ENCODE measurements at places on chromosomes 6 and 20. TPM values are rescaled to one million over a fixed set of nuclear protein-coding genes. Genes with fewer than 3 reads are reported as not detected.
A peak's percentile ranks its signal among the peaks of the same experiment; 100 is the strongest.

Gene APOM
- total RNA-seq = 15.8 TPM

Gene PRSS16
- 16.5 TPM for total RNA-seq

Gene TNNC2
- total RNA-seq = not detected

Gene KHDRBS2
- not detected for total RNA-seq

Gene FLRT3
- 107 TPM for total RNA-seq

Gene KHDC1L
- total RNA-seq = not detected

Gene ATAT1
- 17.9 TPM for total RNA-seq

Gene TULP4
- total RNA-seq = 126 TPM

Gene AVP
- not detected for total RNA-seq

Gene NT5E
- 1.5 TPM for total RNA-seq

Gene NCOA6
- total RNA-seq = 65.1 TPM

DNA sequence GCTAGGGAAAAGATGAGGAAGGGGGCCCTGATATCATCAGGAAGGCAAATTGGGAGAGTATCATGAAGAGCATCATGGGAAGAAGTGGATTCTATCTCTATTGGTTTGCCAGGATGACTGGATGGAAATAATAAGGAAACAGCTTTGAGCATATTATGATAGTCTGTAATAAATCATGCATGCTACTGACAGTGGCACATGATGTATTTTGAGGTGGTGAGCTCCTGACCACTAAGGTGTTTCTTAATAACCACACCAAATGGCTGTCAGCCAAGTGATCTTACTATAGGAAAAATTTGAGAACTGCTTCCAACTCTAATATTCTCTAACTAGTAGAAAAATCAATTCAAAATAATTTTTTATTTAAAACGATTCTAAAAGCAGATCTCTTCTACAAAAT is 548.4 kb upstream of the JAG1 start:
- no peak overlapping the region for H3K4me3 ChIP-seq
- no peak for DNase-seq
- H3K36me3 ChIP-seq = no peaks in the 10 kb centered on the region
- H3K4me1 ChIP-seq = peaks cover 20% of the 10 kb centered on the region
- H3K27me3 ChIP-seq = no peaks in the 10 kb centered on the region

DNA sequence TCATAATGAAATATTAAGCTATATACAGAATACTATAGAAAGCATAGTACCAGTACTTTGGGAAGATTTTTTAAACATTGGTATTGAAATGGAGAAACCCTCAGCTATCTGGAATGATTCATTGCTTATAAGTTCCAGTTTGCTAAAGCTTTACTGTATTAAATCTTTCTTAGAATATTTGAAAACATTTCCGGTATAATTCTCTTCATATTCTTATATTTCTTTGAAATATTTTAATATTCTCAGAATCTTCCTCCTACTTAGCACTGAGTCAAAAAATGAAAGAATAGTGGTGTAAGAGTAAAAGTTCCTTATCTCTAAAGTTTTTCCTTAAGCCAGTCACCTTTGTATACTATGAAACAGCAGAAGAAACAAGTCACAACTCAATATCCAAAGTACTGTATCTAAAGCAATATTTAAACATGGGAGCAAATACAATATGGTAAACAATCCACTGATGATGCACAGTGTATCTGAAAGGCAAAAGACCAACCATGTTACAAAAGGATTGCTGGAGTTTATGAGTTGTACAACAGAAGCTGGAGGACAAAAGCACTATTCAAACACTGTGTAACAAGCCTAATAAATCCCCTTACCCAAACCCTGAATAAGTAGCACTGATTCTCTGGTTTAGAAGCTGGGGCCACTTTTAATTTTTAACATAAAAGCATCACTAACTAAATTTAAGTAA is 102.1 kb downstream of the PRDM1 start:
- H3K27me3 ChIP-seq = no peaks in the 10 kb centered on the region
- no peak overlapping the region for H3K27ac ChIP-seq
- H3K4me3 ChIP-seq = no peak overlapping the region
- no peaks in the 10 kb centered on the region for H3K4me1 ChIP-seq
- DNase-seq = no peak

- H3K36me3 ChIP-seq = no peaks in the 10 kb centered on the region
- no peak for DNase-seq
- H3K4me3 ChIP-seq = no peak overlapping the region
Measured at GRCh38 chr20:45863543-45864470, 6.4 kb downstream of the ZSWIM3 start.

DNA sequence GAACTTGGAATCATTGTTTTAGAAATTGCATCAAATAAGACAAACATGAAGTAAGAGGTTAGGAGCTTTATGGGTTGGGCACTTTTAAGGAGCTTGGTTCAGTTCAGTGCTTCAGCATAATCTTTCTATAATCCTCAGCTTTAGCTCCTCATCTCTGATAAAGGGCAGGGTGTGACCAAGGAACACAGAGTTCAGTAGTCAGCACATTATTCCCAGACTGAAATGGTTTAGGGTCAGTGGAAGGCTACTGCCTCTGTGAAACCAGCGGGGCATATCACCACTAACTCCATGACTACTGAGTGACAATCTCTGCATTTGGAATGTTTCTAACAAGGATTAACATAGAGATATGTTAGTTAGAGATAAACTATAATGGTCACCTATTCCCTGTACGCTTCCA is 36.9 kb downstream of the CRYBG1 start:
- DNase-seq = no peak
- no peaks in the 10 kb centered on the region for H3K36me3 ChIP-seq
- no peaks in the 10 kb centered on the region for H3K27me3 ChIP-seq

- H3K4me1 ChIP-seq = no peaks in the 10 kb centered on the region
- no peaks in the 10 kb centered on the region for H3K27me3 ChIP-seq
- DNase-seq = no peak
- no peak overlapping the region for H3K4me3 ChIP-seq
- H3K27ac ChIP-seq = no peak overlapping the region
- no peaks in the 10 kb centered on the region for H3K36me3 ChIP-seq
Measured at GRCh38 chr6:160430751-160431150, 82.6 kb downstream of the SLC22A3 start.

DNA sequence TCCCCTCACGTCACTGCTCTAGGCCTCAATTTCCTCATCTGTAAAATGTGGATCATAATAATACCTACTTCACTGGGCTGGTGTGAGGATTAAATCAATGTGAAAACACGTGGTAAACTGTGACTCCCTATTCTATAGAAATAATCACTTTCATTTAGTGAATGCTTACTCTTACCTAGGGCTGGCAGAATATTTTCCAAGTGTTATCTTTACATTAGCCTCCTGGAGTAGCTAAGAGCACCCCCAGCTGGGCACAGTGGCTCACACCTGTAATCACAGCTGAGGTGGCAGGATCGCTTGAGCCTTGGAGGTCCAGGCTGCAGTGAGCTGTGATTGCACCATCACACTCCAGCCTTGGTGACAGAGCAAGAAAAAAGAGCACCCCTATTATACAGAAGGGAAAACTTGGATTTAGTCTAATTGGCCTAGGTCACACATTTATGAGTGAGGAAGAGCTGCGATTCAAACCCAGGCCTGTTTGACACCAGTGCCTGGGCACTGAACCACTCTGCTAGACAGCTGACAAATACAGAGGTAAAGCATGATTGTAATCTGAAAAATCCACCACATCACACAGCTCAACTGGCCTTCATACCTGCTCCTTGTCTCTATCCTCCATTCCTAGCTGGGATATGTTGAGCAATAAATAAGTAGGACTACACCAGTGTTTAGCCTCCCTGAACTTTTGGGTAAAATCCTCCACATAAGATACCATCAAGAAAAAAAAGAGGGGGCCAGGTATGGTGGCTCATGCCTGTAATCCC is 1.4 kb upstream of the SNTA1 start:
- H3K36me3 ChIP-seq = no peaks in the 10 kb centered on the region
- H3K27ac ChIP-seq = no peak overlapping the region
- H3K4me1 ChIP-seq = peaks cover 22% of the 10 kb centered on the region
- H3K4me3 ChIP-seq = peak overlapping the region; percentile 72
- no peaks in the 10 kb centered on the region for H3K27me3 ChIP-seq

DNA sequence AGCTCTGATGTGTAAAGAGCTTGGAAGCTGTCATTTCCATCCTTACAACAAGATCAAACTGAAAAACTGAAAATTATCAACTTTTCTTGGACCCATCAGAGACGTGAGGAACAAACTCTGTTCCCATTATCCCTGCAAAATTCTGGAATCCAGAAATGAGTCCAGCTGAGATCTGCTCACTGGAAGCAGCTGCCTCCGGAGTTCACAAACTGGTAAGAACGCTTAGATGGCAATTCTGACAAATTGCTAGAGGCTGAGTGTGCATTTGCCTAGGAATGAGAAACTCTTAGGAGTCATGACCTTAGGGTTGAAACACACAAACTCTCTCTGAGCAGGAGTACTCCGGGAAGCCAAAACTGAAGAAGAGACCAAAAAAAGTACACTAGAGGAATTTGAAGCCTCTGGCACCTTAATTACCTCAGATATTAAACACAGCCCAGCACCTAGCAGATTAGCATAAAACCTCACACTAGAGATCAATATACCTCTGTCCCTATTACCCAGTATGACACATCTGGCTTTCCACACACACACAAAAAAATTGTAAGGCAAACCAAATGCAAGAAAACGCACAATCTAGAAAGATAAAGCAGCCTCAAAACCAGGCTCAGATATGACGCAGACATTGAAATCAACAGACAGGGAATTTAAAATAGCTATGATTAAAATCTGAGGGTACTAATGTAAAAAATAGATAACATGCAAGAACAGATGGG is 233.5 kb upstream of the SGK1 start:
- no peak overlapping the region for H3K27ac ChIP-seq
- no peaks in the 10 kb centered on the region for H3K36me3 ChIP-seq
- peaks cover 6% of the 10 kb centered on the region for H3K4me1 ChIP-seq

GRCh38 chr20:59616306-59616705 is 12.0 kb downstream of the PHACTR3 start:
- no peaks in the 10 kb centered on the region for H3K27me3 ChIP-seq
- no peaks in the 10 kb centered on the region for H3K36me3 ChIP-seq
- H3K27ac ChIP-seq = no peak overlapping the region
- no peaks in the 10 kb centered on the region for H3K4me1 ChIP-seq

DNA sequence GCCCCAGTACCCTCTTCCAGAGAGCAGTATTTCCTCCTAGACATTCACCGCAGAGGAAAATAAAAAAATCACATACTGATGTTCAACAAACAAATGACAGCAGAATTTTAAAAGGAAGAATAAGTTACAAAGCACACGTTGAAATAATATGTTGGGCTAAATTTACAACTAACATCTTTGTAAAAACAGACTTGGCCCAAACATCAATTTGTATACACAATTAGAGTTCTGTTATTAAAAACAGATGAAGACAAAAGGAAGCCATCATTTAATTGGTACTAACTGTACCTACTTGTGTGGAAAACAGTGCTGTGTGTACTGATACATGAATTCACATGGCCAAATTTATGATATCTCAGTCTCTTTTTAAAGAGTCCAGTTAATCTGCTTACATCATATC is 46.3 kb downstream of the KIF6 start:
- H3K36me3 ChIP-seq = no peaks in the 10 kb centered on the region
- peaks cover 12% of the 10 kb centered on the region for H3K4me1 ChIP-seq
- H3K4me3 ChIP-seq = no peak overlapping the region
- no peak for DNase-seq
- no peaks in the 10 kb centered on the region for H3K27me3 ChIP-seq

DNA sequence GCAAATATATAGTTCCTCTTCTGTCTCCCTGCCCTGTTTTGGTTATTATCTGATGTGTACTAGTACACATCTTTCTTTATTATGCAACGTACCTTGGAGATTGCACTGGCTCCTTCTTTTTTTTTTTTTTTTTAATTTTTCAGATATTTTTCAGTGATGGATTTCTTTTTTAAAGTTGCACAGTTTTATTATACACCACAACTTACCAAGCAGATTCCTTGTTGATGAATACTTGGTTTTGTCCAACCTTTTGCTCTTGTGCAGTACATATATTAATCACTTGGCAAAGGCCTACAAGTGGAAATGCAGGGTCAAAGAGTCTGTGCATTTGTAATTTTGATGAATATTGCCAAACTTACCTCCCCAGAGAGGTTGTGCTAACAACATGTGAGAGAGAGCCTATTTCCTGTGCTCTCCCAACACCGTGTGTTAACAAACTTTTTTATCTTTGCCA is 50.1 kb upstream of the RNF24 start:
- H3K27me3 ChIP-seq = no peaks in the 10 kb centered on the region
- no peak for DNase-seq
- H3K36me3 ChIP-seq = no peaks in the 10 kb centered on the region
- H3K4me3 ChIP-seq = no peak overlapping the region
- no peak overlapping the region for H3K27ac ChIP-seq

DNA sequence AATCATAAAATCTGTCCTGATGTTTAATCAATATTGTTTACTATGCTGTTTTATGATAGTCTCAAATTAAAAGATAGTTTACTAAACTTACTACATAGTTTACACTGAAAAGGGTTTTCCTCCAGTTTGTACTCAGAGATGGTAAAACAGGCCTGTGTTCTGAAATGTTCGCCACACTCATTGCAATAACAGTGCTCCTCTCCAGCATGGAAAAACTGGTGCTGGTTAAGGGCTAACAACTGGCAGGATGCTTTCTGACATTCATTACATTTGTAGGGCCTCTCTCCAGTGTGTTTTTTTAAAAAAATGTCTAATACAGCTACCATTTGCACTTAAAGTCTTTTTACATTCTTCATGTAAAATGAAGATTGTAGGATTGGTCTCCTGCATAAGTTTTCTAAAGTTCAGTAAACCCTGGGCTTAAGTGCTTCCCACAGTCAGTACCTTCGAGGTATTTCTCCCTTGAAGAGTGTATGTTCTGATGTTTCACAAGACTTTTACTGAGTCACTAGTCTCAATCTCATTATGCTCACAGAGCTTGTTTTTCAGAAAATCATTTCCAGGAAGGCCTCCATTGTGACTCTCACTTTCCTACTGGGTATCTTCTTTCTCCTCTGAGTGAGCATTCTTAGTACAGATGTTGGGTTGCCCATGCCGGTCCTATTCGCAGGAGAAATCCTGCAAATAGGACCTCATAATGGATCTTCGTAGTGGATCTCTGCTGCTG is 8.7 kb upstream of the ZSCAN12 start:
- H3K27ac ChIP-seq = no peak overlapping the region
- DNase-seq = no peak
- H3K36me3 ChIP-seq = no peaks in the 10 kb centered on the region
- no peaks in the 10 kb centered on the region for H3K27me3 ChIP-seq
- no peak overlapping the region for H3K4me3 ChIP-seq

DNA sequence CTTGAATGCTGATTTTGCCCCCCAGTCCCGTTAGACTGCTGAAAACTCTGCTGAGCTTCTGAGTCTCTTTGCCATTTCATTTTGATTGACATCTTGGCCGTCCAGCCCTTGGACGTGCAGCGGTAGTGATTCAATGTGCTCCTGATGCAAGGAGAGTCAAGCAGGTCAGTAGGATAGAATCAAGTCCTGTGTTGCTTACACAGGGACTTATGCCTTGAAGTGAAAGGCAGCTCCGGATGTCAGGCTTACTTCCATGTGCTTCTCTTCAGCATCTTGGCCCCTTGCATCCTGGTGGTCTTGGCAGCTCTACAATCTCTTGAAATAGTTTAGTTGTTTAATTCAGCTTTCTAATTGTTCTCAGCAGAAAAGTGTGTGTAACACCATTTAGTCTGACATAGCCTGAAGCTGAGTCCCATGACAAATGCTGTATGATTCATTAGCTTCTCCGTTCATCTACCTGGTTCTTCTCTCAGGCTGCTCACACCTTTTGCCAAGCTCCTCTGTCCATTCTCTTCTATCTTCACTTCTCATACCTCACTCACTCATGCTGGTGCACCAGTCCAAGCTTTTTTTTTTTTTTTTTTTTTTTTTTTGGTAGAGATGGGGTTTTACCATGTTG is 76.0 kb downstream of the EZR start:
- no peak overlapping the region for H3K4me3 ChIP-seq
- no peak overlapping the region for H3K27ac ChIP-seq
- DNase-seq = no peak
- no peaks in the 10 kb centered on the region for H3K4me1 ChIP-seq

- H3K4me1 ChIP-seq = no peaks in the 10 kb centered on the region
- no peak overlapping the region for H3K27ac ChIP-seq
- H3K36me3 ChIP-seq = no peaks in the 10 kb centered on the region
- H3K4me3 ChIP-seq = no peak overlapping the region
- DNase-seq = no peak
Measured at GRCh38 chr6:18551228-18551627, 164.1 kb downstream of the RNF144B start.

Measured in Caco-2 (cell line).